ENCODE measurements at places on chromosomes 2 and 18. TPM values are rescaled to one million over a fixed set of nuclear protein-coding genes. Genes with fewer than 3 reads are reported as not detected.

Gene NR4A2
- 47.7 TPM for total RNA-seq

Gene CRYGD
- not detected for total RNA-seq

Gene C2orf69
- 20.6 TPM for total RNA-seq

Gene CPLX4
- total RNA-seq: not detected

Gene UGT1A5
- total RNA-seq: not detected

Gene TTN
- total RNA-seq: 2.2 TPM

Gene CNGA3
- total RNA-seq: not detected

Gene C2orf68
- total RNA-seq: 25.0 TPM
